Tibial artery (tissue), 4 donors: ENCODE measurements at places on chromosomes 13 and 19.

DNA sequence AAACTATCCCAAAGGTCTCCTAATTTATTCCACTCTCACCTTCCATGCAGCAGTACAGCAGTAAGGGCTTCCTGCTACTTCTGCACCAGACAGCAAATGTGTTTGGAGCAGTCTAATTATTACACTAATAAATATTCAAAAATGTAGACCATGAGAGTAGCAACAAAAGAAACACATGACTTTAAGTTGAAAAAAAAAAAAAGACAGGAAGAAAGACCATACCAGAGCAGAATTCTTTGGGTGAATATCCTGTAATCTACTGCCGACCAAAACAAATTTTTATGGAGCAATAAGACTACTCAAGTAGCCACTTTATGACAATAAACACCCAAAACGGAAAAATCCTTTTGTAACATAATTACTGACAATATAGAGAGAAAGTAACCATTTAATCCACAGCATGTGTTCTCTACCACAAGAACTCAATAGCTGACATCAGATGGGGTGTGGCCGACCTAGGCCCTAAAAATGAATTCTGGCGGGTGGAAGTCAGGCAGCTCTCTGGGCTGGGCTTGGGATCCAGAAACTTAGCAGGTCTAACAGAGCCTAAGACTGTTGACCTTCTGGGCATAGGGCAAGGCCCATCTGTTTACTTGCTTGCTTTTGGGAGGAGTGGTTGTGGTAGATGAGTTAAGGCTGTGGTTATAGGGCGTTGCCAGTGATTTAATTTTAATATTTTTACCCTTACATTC lies 4.6 kb downstream of the KLF12 start:
- no peak for DNase-seq

DNA sequence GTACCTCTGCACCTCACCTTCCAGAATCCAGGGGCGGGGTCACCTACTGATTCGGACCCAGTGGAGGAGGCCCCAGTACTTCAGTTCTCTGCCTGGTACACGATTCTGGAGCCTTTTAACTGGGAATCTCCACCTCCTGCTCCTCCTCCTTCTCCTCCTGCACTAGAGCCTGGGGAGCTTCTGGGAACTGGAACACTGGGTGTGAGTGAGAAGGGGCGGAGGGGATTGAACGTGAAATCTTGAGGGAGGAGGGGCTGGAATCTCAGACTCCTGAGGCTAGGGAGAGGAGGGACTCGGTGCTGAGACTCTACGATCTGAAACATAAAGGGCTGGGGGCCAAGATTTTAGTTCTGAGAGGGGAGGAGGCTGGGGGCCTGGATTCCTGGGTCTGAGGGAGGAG lies at the start of gene KLK8:
Gene KLK8, minus strand, starts transcription at position 90 of the 400 bp plus-strand sequence. CDS start 437 bp downstream, outside the sequence.
- DNase-seq: no peak

DNA sequence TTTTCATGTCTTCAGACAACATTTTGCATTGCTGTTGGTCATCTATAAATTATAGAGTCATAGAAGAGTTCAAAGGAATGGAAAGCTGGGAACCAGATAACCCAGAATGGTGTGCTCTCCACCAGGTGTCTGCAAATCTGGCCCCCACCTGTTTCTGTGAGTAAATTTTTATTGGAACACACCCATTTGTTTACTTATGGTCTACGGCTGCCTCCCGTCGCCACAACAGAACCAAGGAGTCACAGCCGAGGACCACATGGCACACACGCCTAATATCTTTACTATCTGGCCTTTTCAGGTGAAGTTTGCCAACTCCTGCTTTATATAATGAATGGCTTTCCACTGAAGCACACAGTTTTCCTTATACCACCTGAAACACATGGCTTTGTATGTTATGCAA lies 58.2 kb downstream of the EFNB2 start:
- no peak for DNase-seq

DNA sequence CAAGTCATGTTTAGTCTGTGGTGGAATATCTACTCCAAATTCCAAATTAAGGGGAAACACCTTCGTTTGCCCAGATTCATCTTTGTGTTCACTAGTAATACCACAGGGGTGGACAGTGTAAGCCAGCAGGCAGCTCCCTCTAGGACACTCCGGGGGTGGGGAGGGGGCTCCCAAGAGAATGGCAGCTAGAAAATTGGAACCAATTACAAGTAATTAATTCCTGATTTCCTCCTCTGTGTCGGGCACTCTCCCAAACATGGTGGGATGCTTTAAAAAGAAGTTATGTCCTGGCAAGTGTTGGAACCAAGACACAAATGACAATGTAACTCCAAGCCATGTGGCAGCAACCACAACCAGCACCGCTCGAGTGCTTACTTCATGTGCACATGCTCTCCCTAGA lies 5.9 kb downstream of the COL4A1 start:
- DNase-seq: no peak

DNA sequence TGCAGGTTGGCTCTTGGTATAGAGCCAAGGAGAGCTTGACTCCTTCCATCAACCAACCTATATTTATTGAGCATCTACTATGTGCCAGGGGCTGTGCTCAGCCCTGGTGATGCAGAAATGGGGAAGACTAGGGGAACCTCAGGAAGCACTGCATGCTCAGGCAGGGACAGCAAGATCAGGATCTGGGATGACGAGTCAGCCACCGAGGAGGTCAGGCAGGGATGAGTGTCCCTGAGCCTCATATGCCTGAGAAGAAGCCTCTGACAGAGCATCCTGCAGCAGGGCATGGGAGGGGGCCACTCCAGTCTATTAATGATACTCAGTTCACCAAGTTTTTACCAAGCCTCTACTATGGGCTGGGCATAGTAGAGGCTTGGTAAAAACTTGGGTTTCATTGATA lies 158.1 kb downstream of the KATNAL1 start:
- no peak for DNase-seq

DNA sequence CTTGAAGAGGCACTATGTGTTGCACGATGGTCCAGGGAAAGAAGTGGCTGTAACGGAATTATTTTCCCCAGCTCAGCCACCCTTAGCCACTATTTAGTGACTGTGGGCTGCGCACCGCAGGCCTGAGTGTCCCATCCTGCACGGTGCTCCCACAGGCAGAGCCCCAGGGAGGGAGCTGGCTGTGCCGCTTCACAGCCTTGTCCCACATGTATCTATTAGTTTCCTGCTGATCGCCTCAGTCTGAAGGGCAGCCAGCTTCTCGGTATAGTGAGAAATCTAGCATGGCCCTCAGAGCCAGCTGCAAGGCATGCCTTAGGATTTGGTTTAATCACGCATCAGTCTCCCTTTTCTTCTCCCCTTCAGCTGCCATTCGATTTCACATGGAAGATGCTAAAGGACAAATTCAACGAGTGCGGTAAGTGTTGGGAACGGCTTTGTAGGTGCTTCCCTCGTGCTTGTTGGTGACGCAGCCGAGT lies 15.7 kb downstream of the PRAM1 start:
- no peak for DNase-seq

DNA sequence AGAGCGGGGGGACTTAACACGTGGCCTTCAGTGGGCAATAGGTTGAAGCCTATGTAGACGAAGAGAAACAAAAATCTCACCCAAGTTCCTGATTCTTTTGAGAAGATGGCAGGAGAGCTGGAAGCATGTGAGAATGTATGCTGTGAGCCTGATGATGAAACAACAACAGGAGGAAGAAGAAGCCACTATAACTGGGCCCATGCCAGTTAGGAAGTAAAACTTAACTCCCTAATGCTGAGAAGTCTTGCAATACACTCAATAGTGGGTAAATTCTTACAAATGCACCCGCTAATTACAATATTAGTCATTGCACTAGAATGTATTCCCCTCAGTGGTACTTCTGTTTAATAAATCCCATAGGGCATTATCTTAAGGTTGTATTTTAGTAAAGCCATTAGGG lies 9.1 kb downstream of the PCDH17 start:
- DNase-seq: no peak

- DNase-seq: no peak
These were observed 58.2 kb downstream of the USP12 start for GRCh38 chr13:27113436-27113835.

GRCh38 chr13:40682449-40683240 lies 16.2 kb upstream of the FOXO1 start:
- no peak for DNase-seq

- DNase-seq: no peak
These were observed 194.2 kb downstream of the POU4F1 start for GRCh38 chr13:78409172-78409571.

DNA sequence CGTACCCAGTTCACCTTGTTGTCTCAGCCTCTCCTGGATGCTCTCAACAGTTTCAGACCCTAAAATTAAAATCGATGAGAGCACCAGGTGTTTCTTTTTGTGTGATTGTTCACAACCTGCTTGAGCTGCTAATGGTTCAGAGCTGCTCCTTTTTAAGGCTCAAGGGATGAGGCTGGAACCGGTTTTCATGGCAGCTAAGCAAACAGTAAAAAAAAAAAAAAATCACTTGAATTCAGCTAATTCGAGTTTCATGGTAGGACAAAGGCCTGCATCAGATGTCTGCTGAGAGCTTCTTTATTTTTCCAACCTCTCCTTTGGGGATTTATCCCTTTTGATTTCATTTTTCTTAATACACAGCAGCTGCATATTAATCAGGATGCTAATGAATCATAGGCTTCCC lies 6.5 kb downstream of the SYCE2 start:
- DNase-seq: no peak

DNA sequence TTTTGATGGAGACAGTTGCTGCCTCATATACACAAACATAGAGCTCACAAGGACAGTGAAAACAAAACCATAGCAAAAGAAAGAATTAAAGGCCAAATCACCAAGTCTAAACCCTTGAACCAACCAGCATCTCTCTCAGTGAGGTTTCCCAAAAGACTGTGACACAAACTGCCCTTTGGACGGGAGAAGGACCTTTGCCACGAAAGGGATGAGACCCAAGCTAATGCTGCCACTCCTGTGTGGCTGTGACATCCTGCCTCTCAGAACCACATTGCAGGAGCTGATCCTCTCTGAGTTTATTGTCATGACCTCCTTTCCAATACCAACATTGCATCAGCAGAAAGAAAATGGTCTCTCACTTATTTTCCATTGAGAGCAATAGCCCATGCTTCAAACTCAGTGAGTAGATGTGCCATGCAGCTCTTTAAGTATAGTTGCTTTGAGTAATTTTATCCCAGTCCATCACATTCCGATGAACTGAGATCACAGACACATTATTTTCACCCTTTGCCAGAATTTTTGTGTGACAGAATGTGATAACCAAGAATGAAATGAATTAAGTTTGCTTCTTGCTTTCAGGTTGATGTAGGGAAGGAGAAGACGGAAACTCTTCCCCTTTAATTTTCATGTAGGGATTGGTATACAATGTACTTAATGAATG lies 133.5 kb upstream of the IRS2 start:
- DNase-seq: no peak

DNA sequence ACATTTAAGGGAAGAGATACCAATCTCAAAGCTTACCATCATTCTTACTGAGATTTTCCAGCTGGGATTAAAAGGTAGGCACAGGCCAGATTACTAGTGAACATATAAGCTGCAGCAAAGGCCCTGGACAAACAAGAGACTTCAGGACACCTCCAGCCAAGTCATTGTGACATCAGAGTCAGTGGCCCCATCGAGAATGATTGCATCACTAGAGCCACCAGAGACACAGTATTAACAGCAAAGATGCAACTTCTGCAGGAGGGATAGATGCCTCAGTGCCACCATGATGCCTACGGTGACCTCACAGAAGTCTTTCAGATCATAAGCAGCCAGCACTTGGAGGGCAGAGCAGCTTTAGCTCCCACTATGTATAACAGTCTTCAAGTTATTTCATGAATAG lies 8.6 kb downstream of the RUBCNL start:
- no peak for DNase-seq

DNA sequence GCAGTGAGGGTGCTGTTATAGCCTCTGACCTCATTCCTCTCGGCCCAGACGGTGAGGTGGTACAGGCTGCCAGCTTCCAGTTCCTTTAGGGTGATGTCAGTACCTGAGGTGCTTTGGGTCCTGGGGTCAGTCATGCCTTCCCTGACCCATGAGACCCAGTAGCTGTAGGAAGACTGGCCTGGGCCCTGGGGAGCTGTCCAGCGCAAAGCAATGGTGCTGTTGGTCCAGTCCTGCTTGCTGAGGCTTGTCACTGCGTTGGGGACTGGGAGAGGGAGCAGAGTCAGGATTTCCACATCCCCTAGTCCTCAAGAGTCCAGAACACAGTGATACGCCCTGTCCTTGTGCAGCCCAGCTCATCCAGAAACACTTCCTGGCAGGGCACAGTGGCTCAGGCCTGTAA lies 10.7 kb downstream of the PTPRH start:
- no peak for DNase-seq

- DNase-seq: no peak
These were observed 2237.8 kb downstream of the PCDH9 start for GRCh38 chr13:64992314-64992713.

GRCh38 chr19:38898788-38899446 lies 501 bp downstream of the SIRT2 start:
- DNase-seq: no peak

DNA sequence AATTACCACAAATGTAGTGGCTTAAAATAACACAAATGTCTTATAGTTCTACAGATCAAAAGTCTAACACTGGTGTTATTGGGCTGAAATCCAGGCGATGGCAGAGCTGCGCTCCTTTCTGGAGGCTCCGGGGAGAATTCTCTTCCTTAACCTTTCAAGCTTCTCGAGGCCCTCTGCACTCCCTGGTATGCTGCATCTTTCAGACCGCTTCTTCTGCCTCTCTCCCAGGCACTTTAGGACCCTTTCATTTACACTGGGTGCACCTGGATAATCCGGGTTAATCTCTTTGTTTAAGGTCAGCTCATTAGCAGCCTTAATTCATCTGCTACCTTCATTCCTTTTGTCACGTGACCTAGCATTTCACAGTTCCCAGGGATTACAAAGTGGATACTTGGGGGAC lies 211.3 kb upstream of the RFC3 start:
- DNase-seq: no peak

GRCh38 chr13:44463759-44464158 lies 90.1 kb downstream of the SERP2 start:
- no peak for DNase-seq

GRCh38 chr13:112704308-112705145 lies 14.7 kb downstream of the ATP11A start:
- no peak for DNase-seq

DNA sequence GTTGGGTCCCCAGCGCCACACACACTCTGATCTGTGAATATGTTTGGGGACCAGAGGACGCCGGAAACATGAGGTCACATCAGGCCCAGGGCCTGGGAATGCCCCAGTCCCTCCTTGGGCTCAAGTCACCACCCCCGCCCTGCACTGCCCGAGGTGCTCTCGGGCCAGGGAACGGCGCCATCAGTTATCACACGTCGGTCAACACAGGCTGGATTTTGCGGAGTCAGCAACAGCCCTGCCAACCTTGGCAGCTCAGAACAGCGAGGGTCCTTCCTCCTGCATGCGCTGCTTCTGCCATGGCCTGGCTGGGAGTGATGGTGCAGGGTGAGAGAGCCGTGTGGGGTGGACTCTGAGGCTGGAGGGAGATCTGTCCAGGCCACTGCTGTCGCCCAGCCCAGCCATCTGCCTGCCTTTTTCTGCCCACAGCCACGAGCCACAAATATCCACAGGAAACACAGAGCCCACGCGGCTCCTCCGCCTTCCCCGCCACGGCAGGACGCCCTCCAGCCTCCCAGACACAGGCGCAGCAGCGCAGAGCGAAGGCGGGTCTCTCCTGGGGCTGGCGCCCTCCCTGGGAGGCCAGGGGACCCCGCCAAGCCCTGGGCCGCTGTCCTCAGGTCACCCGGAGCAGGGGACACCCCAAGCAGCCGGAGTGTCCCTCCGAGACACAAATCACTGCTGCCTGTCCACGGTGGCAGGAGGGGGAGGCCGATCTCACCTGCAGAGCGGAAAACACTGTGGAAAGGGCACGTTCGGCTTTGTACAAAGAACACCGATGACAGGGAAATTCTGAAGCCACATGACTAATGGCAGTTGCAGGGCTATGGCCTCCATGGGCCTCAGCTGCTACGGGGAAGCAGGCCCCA lies 31.6 kb upstream of the CACTIN start:
- DNase-seq: no peak
